ENCODE measurements at places on chromosomes 2 and 18.

DNA sequence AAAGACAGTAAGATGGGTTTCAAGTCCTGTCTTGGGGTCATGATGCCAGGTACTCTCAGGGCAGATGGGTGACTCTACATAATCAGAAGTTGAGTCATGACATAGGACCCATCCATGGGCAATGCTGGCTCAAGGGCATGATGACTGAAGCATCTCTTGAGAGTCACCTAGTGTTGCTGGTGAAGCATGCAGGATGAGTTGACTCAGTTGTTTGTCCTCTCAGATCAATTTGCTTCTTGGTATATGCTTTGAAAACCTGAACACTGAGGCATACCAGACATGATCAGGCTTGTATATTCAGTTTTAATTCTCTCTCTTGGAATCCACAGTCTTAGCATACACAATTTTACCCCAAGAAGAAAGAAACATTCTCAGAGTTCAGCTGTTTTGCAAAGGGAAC is 658.9 kb upstream of the NXPH2 start:
- DNase-seq, result no peak

DNA sequence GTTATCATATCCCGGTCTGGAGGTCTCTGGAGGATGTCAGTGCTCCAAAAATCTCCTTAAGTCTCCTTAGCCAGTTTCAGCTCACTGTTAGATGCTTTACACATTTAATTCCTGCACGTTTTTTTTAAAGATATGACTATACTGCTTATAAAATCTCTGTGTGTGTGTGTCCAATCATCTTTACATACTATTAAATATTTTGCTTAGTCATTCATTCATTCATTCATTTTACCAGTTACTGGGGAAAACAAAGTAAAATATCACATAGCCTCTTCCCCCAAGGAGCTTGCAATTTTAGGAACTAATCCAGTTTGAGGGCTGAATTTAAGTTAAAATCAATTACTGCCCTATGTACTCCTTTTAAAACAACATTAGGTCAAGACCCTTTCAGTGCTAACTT is 293.2 kb upstream of the LYPD1 start:
- no peak for DNase-seq

DNA sequence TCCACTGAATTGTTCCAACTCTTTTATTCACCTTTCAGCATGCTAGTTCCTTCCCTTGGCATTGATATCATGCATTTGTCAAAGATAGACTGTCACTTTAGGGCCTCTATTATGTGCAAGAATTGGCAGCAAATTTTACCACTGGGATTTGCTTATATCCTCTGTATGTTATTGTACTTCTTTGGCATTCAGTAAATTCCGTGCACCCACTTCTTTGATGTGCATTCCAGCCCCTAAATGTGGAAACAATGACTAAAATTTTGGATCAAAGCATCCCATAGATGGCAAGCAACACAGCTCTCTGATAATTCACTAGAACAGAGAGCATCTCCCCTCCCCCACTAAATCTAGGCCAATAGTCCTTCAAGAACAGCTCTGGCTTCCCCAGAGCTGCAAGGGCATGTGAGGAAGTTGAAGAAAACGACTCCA is 399.0 kb upstream of the HNRNPA3 start:
- no peak for DNase-seq

- no peak for DNase-seq
Observed at GRCh38 chr2:191122638-191123294, 28.0 kb downstream of the STAT4 start.

GRCh38 chr2:74375838-74376237 is 4.3 kb downstream of the DCTN1 start:
- no peak for DNase-seq

- DNase-seq, result no peak
Observed at GRCh38 chr2:160615706-160616105, 122.1 kb upstream of the RBMS1 start.

GRCh38 chr2:240913810-240914644 is 7.9 kb downstream of the CROCC2 start:
- DNase-seq, result no peak

DNA sequence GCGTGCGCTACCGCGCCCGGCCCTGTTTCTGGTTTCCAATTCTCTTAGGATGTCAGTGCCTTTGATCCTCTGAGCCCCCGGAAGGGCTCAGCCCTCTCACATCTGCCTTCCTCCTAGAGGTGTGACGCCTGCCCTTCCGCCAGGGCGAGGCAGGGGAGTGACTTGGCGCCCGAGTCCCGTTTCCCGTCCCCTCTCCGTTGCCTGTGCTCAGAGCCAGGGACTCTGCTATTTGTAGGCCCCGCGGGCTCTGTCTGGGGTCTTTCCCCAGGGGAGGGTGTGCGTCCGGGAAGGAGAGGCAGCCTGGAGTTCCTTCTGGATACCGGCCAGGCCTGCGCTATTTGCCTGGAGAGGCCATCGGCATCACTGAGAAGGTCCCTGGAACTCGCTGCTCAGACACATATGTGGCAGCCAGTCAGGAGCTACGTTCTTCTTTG is 103.7 kb upstream of the TAF1B start:
- no peak for DNase-seq

DNA sequence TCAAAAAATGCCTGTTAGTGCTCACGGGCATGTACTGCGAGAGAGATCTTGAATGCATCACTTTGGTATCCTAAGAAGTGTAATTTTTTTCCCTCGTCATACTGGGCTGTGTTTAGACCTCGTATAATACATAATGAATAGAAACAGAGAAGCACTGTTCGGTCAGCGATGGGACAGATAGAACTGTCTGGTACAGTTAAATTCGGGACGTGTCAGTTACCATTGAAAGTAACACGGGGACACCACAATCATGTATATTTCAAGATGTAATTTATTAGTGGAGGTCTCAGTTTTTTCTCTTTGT is 1.8 kb downstream of the PKP4 start:
- no peak for DNase-seq

DNA sequence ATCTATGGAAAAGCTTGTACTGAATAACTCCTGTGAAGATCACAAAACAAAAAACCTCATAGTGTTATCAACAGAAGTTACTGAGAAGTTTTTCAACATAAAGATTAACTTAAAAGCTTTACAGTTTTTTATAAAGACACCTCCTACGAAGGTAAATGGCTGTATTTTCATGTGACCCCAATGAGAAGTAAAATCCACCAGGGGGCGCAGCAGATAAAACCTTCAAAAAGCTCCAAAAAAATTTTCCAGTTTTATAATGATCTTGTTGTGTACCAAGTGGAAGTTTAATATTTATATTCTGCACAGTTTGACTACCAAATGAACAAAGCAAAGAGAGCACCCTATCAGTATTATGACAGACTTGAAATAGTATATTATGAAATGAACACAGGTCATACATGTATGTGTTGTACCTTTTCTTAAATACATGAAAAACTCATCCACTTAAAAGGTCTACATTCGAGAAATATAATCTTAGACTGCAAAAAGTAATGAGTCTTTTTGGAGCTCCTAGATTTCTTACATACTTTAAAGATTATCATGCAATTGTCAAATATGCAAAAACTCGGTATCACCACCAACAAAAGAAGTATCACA is 38.5 kb downstream of the PNO1 start:
- no peak for DNase-seq

DNA sequence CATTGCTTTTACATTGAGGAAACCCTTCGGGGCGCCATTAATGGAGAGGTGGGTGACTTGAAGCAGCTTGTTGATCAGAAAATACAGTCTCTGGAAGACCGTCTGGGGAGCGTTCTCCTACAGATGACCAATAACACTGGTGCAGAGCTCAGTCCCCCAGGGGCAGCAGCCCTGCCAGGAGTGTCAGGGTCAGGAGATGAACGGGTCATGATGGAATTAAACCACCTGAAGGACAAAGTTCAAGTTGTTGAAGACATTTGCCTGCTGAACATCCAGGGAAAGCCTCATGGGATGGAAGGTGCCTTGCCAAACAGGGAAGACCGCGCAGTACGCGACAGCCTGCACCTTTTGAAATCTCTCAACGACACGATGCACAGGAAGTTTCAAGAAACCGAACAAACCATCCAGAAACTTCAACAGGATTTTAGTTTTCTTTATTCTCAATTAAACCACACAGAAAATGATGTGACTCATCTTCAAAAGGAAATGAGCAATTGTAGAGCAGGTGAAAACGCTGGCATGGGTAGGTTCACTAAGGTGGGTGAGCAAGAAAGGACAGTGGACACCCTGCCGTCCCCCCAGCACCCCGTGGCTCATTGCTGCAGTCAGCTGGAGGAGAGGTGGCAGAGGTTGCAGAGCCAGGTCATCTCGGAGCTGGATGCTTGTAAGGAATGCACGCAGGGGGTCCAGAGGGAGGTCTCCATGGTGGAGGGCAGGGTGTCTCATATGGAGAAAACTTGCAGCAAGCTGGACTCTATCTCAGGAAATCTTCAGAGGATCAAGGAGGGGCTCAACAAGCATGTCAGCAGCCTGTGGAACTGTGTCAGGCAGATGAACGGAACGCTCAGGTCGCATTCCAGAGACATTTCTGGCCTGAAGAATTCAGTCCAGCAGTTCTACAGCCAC is 45.0 kb downstream of the EMILIN2 start:
- DNase-seq, result no peak

- no peak for DNase-seq
Observed at GRCh38 chr2:73072416-73072815, 904 bp upstream of the SFXN5 start.

- no peak for DNase-seq
Observed at GRCh38 chr18:66271962-66272361, 331.9 kb downstream of the CDH19 start.

GRCh38 chr2:84969511-84970209 is 1.3 kb upstream of the KCMF1 start:
- DNase-seq, result no peak

DNA sequence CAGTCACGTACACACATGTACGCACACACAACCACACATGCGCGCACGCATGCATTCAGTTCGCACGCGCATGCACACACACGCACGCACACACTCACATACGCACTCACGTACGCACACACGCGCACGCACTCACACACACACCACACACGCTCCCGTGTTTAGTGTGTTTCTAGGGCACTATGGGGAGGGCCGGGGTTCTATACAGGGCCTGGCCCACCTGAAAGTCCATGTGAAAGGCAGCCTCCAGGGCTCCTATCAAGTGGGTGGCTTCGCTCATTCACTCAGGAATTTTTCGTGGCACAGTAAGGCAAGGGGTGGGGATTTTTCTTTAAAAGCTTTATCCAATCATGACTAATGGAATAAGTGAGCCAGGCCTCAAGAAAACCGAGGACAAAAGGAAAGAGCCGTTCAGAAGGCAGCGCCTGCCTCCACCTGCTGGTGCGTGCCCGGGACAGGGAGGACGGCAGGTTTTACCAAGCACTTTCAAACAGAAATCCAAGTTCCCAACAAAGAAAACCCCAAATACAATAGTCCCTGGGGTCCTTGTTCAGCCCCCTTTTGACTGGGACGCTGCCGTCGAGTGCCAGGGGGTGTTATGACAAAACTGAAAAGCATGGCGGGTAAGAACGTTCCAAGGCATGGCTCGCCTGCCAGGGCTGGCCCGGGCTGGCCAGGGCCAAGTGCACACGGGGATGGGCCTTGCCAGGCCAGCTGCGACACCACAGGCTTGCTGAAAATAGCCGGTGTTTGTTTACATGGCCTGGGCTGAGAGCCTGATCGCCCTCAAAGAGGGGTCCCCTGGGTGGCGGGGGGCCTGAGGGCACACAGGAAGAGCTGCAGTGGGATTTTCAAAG is 110.0 kb downstream of the HDAC4 start:
- DNase-seq, result no peak
